ENCODE measurements at places on chromosomes 7 and 10. TPM values are rescaled to one million over a fixed set of nuclear protein-coding genes. Genes with fewer than 3 reads are reported as not detected.

SPDYE18 gene
- not detected for total RNA-seq

GATA3 gene
- total RNA-seq: 0.52 TPM

UNC5B gene
- total RNA-seq: 6.3 TPM

VPS41 gene
- 35.5 TPM for total RNA-seq

Measured in skeletal muscle tissue (tissue), 5 donors.